ENCODE measurements at places on chromosomes 1 and 21.

- no peak for DNase-seq
These were observed 290.3 kb downstream of the PTPRC start for GRCh38 chr1:198929111-198929604.

GRCh38 chr21:24200052-24200451 lies 1407.2 kb downstream of the MRPL39 start:
- DNase-seq, result no peak

DNA sequence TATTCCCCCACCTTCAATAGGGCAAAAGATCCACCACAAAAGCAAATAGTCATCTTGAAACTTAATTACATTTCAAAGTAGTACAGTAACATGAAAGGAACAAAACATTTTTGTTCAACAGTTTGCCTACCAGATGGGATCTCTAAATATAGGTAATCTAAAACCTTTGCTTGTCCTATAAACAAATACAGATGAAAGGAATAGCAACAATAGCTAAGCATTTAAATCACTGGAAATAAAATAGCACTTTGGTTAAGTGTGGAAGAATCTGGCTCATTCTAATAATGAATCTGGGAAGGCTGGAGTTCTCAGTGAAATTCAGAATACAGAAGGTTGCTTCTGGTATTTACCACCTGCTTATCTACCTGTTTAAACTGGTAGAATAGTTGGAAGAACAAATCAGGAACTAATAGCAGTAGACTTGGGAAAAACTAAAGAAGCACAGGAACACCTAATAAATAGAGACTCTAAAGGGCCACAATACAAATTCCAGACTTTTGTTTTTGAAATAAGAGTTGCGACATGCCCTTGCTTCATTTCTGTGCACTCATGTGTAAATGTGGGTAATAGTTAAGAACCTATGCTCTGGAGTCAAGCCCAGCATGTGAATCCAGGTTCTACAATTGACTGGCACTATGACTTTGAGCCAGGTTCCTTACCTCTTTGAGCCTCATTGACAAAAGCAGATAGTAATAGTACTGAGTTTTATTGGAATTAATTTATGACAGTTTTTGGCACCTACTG lies 2.3 kb upstream of the LYPLAL1 start:
- DNase-seq, result no peak

DNA sequence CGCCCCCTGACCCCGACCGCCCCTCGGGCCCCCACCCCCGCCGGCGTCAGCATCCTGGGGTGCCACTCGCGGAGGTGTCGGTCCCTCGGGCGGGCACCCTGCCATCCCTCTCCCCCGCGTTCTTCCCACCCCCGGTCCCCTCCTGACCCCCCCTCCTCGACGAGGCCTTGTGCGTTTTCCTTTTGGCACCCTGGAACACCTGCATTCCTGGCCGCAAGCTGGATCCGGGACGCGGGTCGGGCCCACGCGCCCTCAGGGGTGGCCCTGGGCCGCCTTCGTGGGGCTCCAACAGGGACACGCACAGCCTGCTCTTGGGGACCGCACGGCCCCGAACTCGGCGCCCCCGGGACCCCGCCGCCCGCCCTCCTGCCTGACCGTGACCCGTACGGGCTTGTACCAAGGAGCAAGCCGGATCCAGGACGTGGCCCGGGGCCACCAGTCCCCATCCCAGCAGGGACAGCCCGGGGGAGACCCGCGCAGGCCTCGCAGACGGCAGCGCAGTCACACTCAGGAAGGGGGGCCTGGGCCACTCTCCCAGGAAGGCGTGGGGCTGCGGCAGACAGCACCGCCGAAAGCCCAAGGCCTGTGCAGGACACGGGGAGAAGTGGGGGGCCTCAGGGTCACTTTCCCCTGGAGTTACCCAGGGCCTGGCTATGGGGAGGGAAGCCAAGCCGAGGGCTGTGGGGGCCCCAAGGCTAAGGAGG lies 579 bp upstream of the SLC19A1 start:
- peak; percentile 78 for DNase-seq

GRCh38 chr1:3225661-3226060 lies 156.7 kb downstream of the PRDM16 start:
- no peak for DNase-seq

DNA sequence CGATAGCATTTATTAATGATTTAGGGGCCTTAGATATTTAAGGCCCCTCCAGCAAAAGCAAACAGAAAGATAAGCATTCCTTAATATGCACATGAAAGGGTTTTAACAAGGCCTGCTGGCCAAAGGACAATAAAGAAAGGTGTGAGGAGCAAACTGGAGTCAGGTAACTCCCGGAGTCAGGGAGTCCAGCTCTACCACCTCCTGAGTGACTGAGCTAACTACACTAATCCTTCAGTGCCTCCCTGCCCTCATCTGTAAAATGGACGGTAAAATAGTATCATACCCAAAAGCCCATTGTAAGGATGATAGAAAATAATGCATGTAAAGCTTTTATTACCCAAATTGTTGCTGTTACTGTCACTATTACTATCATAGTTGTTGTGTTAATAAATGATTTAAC lies 161.7 kb downstream of the SIPA1L2 start:
- no peak for DNase-seq

GRCh38 chr21:17462276-17462981 lies 50.4 kb upstream of the CXADR start:
- no peak for DNase-seq

- no peak for DNase-seq
These were observed 86.1 kb upstream of the VAV3 start for GRCh38 chr1:108050911-108051629.

GRCh38 chr1:244035358-244035757 lies 15.7 kb upstream of the ZBTB18 start:
- DNase-seq, result no peak

- DNase-seq, result no peak
These were observed 46.9 kb downstream of the ARHGEF10L start for GRCh38 chr1:17586172-17586964.

All from cardiac septum (tissue), 1 donor.